ENCODE measurements at places on chromosomes 12 and 14.

DNA sequence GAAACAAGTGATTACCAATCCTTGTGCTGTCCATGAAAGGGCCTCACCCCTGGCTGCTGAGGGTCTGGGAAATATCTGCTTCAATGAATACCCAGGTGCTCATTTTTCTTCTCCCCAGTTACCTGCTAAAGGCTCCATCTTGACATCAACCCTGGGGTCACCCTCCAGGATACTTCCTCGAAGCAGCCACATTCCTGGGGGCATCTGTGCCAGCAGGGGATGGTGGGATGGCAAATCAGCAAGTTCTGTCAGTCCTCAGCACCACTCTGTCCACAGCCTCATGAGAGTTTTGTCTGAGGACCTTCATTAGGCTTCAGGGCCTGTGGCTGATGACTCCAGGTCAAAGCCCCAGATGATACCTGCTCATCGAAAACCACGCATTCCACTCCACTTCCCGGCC is 124.8 kb downstream of the ZFP36L1 start:
- no peak for DNase-seq

GRCh38 chr14:71629765-71630492 is 302.3 kb upstream of the RGS6 start:
- no peak for DNase-seq

DNA sequence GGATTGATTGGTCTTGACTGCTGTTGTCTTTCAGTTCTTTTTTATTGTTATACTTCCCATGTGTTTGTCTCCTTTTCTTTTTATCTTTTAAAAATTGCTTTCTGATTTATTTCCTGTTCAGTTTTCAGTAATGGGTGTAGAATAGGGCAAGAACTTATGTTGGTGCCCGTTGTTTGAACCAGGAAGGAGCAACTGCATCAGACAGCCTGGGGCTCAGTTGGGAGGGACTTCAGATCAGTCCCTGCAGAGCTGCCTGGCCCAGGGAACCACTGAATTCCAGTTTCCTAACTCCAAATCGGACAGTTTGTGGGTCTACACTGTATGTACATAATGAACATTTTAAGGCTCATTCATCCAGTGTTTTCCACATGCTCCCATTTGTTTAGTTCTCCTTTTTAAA is 64.9 kb downstream of the FBXO34 start:
- no peak for DNase-seq

DNA sequence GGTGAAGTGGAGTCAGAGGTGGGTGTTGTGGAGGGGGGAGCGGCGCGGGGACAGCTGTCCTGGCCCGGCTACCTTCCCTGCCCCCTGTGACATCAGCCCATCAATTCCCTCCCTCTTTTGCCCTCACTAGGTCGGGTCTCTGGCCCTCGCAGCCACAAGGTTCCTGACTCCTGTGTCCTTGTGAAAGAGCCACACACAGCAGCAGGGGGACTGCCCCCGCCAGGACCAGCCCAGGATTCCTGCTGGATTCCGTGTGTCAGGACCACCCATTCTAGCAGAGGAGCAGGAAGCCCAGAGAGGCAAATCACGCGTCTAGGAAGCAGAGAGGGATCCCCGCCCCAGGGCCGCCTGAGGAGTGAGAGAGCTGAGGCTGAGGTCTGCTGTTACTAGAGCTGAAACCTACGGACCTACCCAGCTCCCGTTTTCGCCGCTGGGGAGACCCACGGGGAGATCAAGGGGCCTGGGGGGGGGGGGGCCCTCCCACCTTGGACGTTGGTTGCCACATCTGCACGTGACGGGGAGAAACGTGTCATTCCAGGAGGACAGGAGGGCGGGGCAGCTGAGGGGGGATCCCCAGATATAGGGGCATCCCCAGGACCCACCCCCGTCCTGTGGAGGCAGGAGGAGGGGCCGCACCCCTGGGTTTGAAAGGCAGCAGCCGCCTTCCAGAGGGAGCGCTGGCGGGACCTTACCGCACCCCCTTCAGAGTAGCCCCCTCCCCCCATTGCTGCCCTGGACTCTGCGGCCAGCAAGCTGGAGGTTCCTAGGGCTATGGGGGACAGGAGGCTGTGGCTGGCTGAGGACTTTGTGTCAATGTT is 12.5 kb upstream of the INF2 start:
- DNase-seq: no peak

- no peak for DNase-seq
Observed at GRCh38 chr12:90234472-90234871, 525.8 kb upstream of the ATP2B1 start.

DNA sequence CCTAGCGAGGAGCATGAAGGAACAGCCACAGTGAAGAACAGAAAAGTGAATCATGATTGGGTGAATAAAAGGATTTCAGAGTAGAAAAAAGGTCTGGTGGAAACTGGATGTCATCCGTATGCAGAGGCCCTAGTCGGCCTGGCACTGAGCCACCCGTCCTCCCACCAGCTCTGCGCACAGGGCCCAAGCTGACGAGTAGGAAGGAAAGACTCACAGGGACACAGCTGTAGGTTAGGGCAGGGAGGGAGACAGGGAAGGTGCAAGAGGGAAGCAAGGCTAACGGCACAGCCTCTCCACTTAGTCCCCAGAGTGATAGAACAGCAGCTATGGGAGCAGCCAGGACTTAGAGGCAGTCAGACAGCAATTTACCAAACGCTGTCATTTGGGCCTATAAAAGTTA is 112.6 kb downstream of the KCNK10 start:
- DNase-seq: no peak

DNA sequence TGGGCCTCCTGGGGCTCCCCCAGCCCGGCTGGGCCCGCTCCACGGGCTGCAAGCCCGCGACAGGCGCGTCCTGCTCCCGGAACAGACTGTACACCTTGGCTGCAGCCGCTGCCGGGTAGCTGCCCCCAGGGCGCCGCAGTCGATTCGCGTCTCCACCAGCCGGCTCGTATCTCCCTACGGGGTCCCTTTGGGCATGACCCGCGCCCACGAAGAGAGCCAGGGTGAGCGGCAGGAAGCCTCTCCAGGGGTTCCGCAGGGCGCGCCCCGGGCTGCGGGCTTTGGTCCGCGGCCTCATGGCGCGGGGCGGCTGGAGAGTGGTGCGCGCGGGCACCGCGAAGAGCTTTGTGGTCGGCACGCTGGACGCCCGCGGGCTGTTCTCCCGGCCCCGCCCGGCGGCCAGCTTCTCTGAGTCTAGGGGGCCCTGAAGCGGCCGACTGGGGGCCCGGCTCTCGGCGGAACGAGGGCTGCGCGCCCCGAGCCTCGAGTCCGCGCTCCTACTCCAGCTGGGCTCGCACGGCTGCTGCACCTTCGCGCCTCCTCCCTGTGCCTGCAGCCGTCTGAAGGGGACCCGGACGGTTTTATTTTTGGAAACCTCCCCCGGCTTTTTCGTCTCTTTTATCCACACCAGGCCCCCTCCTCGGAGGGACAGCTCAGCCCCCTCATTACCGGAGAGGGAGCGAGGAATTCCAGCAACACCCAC is at the start of gene LTBP2:
Gene LTBP2 (minus strand): TSS at position 588 of the 700 bp plus-strand sequence. CDS start 293 bp downstream, at position 295.
- DNase-seq: no peak

- no peak for DNase-seq
Observed at GRCh38 chr12:83323866-83324265, 637.2 kb downstream of the TMTC2 start.

- no peak for DNase-seq
Observed at GRCh38 chr12:78120866-78121560, 290.3 kb downstream of the NAV3 start.

DNA sequence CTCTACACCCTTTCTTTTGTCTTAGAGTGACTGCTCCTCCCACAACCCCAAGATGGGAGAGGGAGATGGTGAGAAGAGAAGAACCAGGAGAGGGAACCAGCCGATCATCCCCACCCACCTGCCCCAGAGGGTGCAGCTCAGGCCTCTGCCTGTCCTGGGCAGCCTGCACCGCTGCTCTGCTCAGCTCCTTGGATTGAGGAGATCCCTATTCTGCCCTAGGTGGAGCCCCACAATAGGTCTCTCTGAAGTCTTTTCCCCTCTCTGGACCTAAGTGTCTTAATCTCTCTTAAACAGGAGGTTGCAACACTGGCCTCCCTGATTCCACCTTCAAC is 2.2 kb downstream of the ANKRD33 start:
- no peak for DNase-seq

GRCh38 chr12:114355389-114356088 is 50.4 kb downstream of the TBX5 start:
- no peak for DNase-seq

DNA sequence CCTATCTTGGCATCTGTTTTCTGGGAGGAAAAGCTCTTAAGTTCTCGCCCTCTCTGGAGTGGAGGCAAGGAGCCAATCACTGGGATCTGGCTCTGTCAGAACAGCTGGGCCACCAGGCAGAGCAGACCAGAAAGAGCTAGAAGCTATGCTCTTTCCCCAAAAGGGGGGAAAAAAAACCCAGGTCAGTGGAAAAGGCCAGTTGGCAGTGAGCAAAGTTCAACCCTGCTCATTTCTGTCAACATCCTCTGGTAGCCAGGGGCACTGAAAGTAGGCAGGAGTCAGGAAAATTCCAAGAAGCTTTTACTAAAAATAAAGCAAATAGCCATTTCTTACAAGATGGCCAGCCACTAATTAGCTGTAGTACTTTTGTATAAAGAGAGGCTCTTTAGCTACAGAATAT is 36.6 kb upstream of the PAX9 start:
- DNase-seq: no peak

DNA sequence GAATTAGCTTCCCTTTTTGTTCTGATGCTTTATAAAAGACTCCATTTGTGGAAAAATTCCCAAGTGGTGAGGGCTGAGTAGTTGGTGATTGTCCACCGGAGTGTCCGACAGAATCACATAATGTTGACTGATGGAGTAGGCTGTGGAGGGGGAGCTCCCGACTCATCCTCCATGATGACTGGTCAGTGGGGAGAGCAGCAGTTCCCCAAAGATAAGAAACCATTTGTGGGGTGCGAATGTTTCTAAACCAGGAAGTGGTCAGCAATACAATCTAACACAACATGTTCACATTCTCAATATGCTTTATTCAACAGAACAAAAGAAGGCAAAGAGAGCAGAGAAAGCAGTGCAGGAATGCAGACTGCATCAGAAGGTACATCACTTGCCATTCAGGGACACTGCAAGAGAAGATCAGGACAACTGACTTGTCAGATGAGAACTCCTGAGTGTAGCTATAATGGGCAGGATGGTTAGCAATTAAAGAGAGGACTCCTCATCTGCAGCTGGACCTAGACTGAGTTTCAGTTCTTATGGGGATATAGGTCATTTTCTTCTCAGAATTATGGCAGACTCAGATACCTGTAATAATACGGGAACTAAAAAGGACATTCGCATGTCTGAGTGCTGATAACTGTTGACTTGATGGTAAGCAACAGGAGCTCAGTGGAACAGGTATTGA is 5.4 kb downstream of the KRT6B start:
- no peak for DNase-seq

GRCh38 chr12:111076611-111077451 is 156.5 kb upstream of the MYL2 start:
- DNase-seq: no peak

GRCh38 chr14:75702616-75703261 is 41.7 kb downstream of the TTLL5 start:
- DNase-seq: no peak

DNA sequence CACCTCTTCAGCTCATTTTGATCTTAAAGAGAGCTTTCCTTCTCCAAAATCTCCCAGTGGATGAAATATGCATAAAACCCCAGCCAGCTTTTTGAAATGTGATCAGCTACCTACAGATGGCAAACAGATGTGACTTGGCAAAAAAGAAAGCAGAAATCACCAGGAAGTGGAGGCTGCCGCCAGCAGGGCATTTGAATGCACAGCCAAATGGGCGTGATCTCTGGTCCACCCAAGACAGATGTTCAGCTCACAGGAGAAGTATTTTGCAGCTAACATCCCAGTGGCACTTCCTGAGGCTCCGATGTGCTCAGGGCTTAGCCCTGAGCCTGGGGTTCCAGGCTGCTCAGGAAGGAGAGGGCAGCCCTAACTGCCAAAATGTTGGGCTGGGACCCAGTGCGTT is 78.3 kb downstream of the LGMN start:
- no peak for DNase-seq

- no peak for DNase-seq
Observed at GRCh38 chr12:61781021-61781581, 479.1 kb upstream of the USP15 start.

DNA sequence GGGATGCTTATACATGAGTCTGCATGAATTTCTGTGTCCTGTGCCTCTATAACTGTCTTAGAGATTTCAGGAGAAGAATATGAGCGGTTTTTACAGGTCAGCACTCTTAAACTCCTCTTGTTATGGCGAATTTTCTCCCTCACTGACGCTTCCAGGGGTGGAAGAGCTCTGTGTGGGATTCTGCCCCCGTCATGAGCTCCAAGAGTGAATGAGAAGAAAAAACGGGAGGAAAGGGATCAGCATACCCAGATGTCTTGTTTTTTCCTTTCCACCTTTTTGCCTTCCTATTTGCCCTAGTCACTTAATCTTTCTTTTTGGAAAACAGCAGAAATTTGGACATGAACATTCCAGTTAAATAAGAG is 651 bp downstream of the PFKM start:
- no peak for DNase-seq

GRCh38 chr12:50925342-50925651 is 27.0 kb upstream of the HIGD1C start:
- DNase-seq: no peak

- DNase-seq: no peak
Observed at GRCh38 chr14:92905667-92906066, 17.3 kb upstream of the CHGA start.

GRCh38 chr12:92297932-92298696 is 152.5 kb upstream of the BTG1 start:
- no peak for DNase-seq

DNA sequence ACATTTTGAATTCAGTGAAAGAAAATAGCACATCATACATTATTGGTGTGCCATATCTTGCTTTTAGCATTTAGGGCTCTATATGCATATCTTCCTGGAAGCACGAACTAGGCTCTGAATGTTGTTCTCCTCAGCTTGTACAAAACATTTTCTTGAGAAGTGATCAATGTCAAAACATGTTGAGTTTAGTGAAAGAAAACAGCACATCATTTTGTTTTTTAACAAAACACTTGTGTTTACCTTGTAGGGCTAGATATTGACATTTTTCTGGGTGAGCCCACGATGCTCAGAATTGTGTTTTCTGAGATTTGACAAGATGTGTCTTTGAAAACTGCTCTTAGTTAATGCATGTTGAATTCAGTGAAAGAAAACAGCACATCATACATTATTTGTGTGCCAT is 81.0 kb downstream of the ASCL4 start:
- DNase-seq: no peak

- DNase-seq: no peak
Observed at GRCh38 chr12:75471902-75472890, 8.4 kb upstream of the GLIPR1 start.

DNA sequence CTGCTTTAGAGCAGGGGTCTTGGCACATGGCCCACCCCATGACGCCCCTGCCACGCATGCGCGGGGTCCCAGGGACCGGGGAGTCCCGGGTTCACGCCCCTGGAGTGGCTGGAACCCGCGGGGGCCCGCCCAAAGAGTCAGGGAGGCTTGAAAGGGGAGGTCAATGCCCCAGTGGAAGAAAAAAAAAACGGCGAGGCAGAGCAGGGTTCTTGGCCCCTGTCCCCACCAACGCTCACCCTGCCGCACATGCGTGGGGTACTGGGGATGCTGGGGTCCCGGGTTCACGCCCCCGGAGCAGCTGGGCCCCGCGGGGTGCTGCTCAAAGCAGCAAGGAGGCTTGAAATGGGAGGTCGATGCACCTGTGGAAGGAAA is 319.1 kb downstream of the ALG10 start:
- no peak for DNase-seq

All from C1 segment of cervical spinal cord (tissue), 14 donors.